ENCODE measurements at places on chromosomes 16 and 17.
A peak's percentile ranks its signal among the peaks of the same experiment; 100 is the strongest.

- H3K27me3 ChIP-seq: no peaks in the 10 kb centered on the region
- H3K4me1 ChIP-seq: no peaks in the 10 kb centered on the region
- no peaks in the 10 kb centered on the region for H3K36me3 ChIP-seq
Observed at GRCh38 chr16:57265850-57266530, 18.5 kb downstream of the PLLP start.

DNA sequence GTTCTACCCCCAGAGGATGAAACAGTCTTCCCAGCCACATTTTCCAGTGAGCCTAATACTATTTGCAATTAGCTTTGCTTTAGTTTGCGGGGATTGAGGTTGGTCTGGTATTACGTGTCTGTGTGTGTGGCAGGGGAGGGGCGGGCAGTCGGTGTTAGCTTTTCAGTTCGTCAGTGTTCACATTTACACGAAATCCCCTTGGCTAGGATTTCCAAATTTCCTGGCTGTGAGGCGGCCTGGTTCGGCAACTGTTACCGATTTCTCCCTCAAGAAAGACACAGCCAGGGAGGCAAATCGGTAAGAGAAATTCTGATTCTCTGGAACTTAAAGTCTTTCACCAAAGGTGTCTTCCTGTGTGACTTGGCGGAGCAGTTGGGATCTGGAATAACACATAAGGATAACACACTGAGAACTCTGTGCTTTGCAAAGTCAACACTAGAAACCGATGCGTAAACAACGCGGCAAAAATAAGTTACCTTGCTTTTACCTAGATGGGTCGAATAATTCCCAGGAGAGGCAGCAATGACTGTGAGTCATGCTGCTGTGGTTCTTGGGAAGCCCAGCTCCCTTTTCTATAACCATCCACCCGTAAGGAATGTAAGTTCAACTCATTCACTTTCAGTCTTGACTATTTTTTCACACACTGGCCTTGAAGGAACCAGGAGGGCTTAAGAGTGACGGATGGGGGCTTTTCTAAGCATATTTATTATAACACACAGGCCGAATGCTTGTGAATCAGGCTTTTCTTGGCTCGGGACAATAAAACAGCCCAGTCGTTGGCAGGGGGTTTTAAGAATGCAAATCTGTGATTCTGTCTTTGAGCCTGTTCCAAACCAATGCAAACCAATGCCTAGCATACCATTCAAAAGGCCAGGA lies 24.2 kb downstream of the GPRC5B start:
- peaks cover 4% of the 10 kb centered on the region for H3K36me3 ChIP-seq
- H3K4me3 ChIP-seq: no peak overlapping the region
- H3K27ac ChIP-seq: peak overlapping the region; percentile 65
- no peaks in the 10 kb centered on the region for H3K27me3 ChIP-seq
- H3K4me1 ChIP-seq: peaks cover 10% of the 10 kb centered on the region

GRCh38 chr17:74990581-74991105 lies 3.2 kb downstream of the CDR2L start:
- H3K27me3 ChIP-seq: no peaks in the 10 kb centered on the region
- no peak overlapping the region for H3K4me3 ChIP-seq
- H3K4me1 ChIP-seq: peaks cover 6% of the 10 kb centered on the region
- no peak for DNase-seq
- H3K27ac ChIP-seq: no peak overlapping the region
- H3K36me3 ChIP-seq: no peaks in the 10 kb centered on the region

- no peak overlapping the region for H3K4me3 ChIP-seq
- no peaks in the 10 kb centered on the region for H3K4me1 ChIP-seq
- no peak for DNase-seq
- H3K27me3 ChIP-seq: no peaks in the 10 kb centered on the region
Observed at GRCh38 chr17:3485481-3486068, 9.8 kb downstream of the ASPA start.

DNA sequence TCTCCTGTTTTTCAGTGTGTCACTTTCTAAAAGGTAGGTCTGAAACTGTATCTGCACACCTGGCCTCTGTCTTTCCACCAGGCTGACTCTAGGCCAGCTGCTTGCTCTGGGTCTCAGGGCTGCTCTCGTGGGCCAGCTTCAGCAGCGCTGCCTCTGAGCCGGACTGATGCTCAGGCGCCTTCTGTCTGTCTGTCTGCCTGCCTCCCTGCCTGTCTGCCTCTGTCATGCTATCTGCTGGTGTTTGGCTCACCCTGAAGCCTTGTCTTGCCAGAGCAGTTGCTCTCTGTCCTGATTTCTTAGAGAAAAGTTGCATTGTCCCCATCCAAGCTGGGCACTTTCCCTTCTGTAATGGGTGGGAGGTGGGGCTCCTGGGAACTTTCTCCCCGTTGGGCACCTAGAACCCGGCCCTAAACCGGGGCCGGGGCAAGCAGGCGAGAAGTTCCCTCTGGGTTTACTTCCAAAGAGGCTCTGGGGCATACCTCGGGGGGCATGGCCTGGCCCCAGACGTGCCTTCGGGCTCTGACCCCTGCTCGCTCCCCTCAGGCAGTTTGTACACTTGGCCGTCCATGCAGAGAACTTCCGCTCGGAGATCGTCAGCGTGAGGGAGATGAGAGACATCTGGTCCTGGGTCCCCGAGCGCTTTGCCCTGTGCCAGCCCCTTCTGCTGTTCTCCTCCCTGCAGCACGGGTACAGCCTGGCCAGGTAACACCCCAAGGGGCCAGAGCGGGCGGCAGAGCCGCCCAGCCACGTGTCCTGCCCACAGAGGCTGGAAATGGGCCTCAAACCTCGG lies 15.9 kb upstream of the ATP6V0C start:
- DNase-seq: no peak
- H3K4me3 ChIP-seq: no peak overlapping the region
- no peaks in the 10 kb centered on the region for H3K4me1 ChIP-seq
- no peaks in the 10 kb centered on the region for H3K27me3 ChIP-seq
- no peaks in the 10 kb centered on the region for H3K36me3 ChIP-seq

DNA sequence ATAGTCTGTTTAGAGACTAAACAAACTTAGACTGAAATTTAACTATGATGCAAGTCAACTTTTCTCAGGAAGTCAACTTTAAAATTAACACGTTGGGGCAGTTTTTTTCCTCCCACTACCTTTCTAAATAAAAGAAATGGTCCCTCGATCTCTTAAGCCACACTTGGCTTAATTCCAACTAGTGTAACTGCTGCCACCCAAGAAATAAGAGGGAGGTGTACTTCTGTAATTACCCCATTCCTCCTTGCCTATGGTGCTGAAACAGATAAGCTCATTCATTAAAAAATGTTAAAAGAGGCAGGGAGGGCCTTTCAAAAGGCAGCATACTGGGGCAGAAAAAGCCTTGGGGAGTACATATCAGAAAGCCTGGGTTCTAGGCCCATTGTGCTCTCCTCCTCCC lies 59.8 kb downstream of the NCOR1 start:
- H3K4me3 ChIP-seq: no peak overlapping the region
- H3K27me3 ChIP-seq: no peaks in the 10 kb centered on the region
- H3K4me1 ChIP-seq: no peaks in the 10 kb centered on the region

GRCh38 chr16:56679818-56680217 lies 2.5 kb upstream of the MT1X start:
- peaks cover 5% of the 10 kb centered on the region for H3K4me1 ChIP-seq
- no peaks in the 10 kb centered on the region for H3K27me3 ChIP-seq
- H3K4me3 ChIP-seq: no peak overlapping the region
- no peak overlapping the region for H3K27ac ChIP-seq
- DNase-seq: no peak
- no peaks in the 10 kb centered on the region for H3K36me3 ChIP-seq

DNA sequence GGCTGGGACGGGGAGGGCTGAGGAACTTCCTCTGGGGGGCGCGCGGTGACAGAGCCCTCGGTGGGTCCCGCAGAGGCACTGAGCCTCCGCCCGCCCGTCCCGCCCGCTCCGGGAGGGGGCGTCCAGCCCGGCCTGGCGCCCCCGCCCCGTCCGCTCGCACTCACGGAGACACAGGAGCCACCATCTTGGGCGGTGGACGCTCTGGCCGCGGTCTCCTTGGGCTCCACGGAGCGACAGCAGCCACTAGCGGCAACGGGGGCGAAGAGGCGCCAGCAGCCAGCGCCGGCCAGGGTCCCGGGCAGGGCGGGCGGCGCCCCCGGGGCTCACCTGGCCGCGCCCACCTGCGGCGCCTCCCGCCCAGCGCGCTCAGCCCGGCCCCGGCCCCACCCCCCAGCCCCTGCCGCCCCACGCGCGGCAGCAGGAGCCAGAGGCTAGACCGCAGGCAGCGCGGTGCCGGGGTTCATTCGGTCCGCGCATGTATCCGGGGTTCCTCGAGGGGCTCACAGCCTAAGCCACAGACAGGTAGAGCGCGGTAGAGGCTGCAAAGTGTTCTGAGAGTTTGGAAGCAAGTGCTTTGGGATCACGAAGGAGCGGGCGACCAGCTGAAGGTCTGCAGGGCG lies at the start of gene C17orf113:
TSS of gene C17orf113 (minus strand) at position 209 of the 620 bp plus-strand sequence. CDS start 7,225 bp downstream, outside the sequence.
- H3K36me3 ChIP-seq: no peaks in the 10 kb centered on the region
- DNase-seq: peak; percentile 68
- peaks cover 2% of the 10 kb centered on the region for H3K4me1 ChIP-seq
- H3K27ac ChIP-seq: no peak within 1 kb of the TSS
- peak within 1 kb of the TSS; percentile 47 for H3K4me3 ChIP-seq

DNA sequence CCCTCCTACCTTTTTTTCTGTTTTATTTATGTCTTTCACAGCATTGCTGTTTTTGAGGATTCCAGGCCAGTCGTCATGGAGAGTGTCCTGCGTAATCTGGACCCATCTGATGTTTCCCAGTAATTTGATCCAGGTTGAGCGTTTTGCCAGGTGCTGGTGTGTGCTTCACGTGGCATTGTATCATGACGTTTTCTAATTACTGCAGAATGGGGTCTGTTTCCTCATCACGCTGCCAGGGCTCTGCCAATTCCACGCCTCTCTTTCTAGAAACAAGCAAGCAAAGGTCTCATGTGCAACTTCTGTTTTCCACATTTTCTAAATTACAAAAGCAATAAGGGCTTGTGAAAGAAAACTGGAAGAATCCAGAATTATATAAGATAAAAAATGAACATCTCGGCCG lies 28.3 kb upstream of the BHLHA9 start:
- no peak overlapping the region for H3K27ac ChIP-seq
- no peak overlapping the region for H3K4me3 ChIP-seq
- no peaks in the 10 kb centered on the region for H3K36me3 ChIP-seq

Measured in mesendoderm (in vitro differentiated cells).